ENCODE measurements at places on chromosomes 12 and 14.

- no peak for DNase-seq
Measured at GRCh38 chr14:32404784-32405573, 75.9 kb downstream of the AKAP6 start.

DNA sequence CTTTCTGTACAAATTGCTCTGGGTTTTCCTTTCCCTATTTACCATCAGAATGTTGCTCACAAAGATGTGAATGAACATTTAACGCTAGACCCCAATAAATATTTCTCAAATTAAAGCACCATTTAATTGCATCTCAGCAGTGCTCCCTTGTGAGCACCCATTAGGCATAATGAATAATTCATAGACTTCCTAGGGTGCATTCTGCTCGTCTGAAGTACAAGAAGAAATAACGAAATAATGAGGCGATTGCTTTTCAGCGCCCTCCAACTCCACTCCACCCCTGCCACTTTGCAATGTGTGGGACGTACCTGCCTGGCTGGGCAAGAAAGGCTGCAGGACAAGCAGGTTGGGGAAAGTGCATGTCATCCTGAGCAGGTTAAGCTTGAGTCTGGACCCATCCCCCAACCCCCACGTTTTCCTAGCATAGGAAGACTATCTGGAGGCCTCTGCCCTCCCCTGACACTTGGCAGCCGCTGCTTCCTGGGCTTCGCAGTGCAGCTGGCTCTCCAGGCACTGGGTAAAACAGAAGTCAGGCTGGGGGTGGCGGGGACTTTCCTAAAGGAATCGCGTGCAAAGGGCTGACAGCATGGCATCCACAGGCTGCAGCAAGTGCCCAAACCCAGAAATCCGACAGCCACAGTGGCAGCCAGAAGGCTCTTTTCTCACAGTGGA is 253.7 kb downstream of the DUSP6 start:
- no peak for DNase-seq

DNA sequence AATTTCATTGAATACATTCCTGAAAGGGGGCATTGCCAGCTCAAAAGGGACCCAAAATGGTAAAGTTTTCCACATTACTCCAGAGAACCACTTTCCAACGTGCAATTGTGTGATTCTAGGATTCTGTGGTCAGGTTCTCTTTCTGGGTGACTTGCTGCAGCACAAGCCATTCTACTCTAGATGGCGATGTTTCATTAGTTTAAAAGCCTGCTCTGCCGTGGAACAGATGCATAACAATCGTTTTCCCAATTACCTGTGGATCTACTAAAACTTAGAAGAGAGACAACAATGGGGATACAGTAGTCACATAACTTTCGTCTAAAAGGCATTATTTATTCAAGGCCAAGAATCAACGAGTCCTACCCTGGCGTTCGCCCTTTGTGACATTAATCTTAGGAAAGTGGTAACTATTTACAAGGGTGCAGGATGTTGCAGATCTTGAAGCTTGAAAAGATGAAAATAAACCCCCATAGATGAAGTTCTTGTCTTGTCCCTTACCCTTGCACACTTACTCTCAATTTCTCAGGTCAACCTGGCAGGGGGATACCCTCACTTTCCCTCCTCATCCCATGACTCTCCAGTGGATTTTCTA is 400.9 kb downstream of the SNAPC1 start:
- DNase-seq, result no peak

- DNase-seq, result no peak
Measured at GRCh38 chr12:89211456-89211855, 140.8 kb downstream of the DUSP6 start.

DNA sequence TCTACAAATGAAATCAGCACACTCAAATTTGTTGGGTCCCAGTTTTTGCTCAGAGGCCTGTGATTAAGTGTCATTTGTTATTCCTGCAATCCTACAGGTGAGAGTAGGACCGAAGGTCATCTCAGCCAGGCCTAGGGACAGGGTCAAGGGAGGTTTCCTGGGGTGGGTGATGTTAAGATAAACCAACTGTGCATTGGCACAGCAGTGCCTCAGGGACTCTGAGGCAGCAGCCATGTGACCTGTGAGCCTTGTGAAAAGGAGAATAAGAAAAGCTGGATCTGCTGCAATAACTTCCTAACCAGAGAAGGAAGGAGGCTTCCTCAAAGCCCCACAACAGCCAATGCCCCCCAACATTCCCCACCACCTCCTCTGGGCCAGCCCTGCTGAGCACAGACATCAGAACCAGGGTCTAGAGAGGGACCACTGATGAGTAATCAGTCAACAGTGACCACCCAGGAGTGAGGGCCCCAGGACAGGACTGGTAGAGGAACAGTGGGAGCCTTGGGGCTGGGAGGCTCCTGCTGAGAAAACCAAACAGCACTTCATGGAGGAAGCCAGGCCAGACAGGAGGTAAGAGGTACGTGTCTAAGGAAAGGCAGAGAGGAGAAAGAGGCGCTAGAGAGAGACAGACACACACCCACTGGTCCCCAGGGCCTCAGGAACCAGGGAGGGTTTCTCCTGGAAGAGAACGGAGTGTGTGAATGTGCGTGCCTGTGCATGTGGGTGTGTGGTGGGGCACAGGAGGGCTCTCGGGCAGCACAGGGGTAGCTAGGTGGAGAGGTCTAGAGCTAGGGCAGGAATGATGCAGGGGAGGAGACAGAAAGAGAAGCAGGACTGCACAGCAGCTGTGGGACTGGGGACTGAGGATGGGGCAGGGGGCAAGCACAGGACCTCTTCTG is 82.4 kb downstream of the ITPK1 start:
- DNase-seq, result no peak

DNA sequence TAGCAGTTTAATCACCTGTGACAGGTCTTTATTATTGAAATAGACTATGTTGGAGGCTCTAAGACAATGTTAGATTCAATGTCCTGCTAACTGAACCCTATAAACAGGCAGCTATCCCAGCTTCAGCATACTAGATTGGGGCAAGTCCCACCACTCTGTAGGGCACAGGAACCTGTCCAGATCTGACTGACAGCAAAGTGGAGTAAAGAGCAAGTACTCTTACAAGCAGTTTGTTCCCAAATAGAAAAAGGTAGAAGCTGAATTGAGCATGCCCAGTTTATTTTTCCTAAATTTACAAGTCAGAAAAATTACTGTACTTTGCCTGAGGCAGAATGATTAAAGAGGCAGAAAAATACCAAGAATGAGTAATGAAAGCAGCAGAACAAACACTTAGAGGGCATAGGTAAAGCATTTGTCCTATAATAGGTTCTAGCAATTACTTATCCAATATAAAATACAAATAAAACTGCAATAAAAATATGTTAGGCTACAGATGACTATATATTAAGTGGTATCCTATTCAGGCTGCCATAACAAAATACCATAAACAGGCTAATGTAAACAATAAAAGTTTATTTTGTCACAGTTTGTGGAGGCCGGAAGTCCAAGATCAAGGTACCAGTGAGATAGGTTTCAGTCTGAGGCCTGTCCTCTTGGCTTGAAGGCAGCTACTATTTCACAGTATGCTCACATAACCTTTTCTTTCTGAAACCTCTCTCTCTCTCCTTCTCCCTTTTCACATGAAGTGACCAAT is 868.2 kb downstream of the C12orf50 start:
- no peak for DNase-seq

GRCh38 chr14:57485635-57486034 is 8.0 kb downstream of the CCDC198 start:
- DNase-seq, result no peak

- DNase-seq, result no peak
Measured at GRCh38 chr14:99768381-99768780, 24.8 kb upstream of the EML1 start.

DNA sequence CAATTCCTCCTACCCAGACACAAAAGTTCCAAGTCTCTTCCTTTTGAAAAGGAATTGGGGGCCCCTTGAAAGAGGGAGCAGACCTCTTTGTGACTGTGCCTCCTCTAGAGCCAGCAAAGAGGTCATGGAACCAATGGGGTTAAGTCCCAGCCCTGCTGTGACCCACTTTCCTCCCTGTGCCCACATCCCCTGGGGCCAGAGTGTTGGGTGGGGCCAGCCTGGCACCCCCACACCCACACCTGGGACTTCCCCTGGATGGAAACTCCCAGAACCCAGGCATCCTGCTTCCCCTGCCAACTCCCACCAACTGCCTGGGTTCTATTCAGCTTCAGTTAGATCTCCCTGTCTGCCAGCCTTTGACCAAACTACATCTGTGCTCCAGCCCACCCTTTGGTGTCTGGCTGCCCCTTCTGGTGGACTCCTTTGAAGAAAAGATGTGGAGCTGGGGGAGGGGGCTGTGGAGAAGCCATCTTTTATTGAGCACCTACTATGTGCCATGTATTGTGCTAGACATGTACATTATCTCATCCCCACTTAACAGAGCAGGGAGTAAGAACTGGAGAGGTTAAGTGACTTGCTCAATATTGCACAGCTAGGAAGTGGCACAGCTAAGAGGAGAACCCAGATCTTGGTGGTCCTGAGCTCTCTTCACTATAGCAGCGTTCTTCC is 4.6 kb upstream of the RARG start:
- no peak for DNase-seq

- no peak for DNase-seq
Measured at GRCh38 chr12:91126516-91126915, 15.2 kb upstream of the LUM start.

DNA sequence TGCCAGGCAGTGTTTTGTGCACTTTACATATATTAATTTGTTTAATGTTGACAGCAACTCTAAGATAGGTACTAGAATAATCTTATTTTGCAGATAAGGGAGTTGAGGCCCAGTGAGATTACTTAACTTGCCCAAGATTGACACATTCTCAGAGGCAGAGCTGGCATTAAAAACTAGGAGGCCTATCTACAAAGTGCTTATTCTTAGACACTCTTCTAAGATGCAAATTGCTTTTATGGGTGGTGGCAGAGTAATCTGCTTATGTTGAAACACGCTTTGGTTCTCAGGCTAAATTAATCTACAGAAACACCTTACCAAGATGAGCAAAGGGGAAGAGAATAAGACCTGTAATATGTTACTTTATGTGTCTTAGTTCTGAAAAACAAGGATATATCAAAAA is 7.2 kb downstream of the MGP start:
- DNase-seq, result no peak

GRCh38 chr12:39875721-39876120 is 230.2 kb downstream of the SLC2A13 start:
- DNase-seq, result no peak

GRCh38 chr14:72753879-72754400 is 140.0 kb downstream of the DPF3 start:
- no peak for DNase-seq

DNA sequence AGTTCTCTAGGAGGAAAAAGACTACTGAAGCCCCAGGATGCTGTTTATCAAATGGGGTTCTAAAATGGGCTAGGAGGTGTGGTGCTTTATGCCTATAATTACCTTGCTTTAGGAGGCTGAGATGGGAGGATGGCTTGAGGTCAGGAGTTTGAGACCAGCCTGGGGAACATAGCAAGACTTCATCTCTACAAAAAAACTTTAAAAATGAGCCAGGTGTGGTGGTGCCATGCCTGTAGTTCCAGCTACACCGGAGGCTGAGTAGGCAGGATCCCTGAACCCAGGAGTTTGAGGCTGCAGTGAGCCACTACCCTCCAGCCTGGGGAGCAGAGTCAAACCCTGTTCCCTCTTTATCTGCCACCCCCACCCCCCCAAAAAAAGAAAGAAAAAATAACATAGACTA is 23.3 kb upstream of the SLC2A3 start:
- no peak for DNase-seq

DNA sequence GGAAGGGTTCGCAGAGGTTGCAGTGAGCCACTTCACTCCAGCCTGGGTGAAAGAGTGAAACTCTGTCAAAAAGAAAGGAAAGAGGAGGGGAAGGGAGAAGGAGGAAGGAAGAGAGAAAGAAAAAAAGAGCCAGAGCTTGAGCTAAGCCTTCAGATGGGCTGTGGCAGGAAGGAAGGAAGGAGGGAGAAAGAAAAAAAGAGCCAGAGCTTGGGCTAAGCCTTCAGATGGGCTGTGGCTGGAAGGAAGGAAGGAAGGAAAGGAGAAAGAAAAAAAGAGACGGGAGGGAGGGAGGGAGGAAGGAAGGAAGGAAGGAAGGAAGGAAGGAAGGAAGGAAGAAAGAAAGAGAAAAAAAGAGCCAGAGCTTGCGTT is 13.6 kb upstream of the ANKRD9 start:
- no peak for DNase-seq

GRCh38 chr14:33460164-33460563 is 490.7 kb downstream of the EGLN3 start:
- DNase-seq, result no peak

DNA sequence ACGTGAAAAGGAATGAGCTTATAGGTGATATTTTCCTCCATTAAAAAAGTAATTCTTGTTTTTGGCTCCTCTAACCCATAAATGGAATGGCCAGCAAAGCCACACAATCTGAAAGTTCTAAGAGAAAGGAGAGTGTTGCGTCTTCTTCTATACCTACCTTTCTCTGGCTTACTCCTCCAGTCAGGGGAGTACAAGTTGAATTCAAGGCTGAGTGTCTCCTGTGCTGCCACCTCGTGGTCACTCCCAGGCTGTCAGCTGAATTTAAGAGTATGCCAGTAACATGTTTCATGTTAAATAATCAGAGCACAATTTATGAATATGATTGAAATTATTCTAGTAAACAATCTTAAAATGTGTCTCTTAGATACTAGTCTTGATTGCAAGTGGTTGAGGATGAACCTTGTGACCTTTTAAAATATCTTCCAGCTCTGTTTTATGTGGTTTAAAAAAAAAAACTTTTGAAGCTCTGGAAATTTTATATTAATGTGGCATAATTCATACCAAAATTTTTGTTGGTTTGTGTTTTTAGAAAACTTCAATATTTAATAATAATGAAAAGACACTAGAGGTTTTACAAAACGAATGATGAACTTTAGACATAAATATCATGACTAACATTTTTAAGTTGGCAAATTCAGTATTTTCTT is 31.7 kb downstream of the PTHLH start:
- peak; percentile 61 for DNase-seq

DNA sequence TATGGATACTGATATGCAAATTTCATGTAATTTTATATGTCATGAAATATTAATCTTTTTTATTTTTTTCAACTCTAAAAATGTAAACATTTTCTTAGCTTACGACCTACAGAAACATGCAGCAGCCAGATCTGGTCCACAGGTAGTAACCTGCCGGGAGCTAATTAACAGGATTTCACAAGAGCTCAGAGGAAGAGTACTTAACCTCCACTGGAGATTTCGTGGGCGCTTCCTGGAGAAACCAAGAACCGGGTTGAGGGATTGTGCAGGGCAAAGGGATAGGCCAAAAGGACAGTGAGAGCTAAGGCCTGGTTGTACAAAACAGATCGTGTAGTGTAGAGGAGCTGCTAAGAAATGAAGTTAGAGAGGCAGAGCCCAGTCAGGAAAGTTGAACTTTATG is 315.7 kb downstream of the PAWR start:
- no peak for DNase-seq

GRCh38 chr12:17595111-17595510 is 494.9 kb downstream of the RERGL start:
- DNase-seq, result no peak

Measured in stimulated activated CD8-positive, alpha-beta memory T cell treated with anti-CD3 and anti-CD28 coated beads, Interleukin-4, amount 100 ng/mL, for 1 hour (primary cell).